NCI-H526 treated with DMSO at 0.1 percent for 48 hours (cell line): ENCODE measurements at places on chromosomes 4 and X.
A peak's percentile ranks its signal among the peaks of the same experiment; 100 is the strongest.

DNA sequence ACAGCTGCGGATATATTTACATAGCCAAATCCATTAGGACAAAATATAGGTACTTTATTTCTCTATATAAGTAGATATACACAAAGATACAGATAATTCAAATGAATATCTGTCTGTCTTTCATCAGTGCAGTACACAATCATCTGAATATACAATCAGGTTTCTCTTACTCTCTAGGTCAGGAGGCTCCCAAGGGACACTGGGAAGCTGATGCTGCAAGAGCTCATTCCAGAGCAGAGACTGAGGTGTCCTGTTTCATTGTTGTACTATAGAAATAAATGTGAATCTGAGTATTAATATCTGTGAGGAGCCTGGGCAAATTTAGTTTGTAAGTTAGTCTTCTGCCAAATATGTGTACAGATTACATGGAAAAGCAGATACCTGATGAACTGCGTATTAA lies 4.2 kb downstream of the TLL1 start:
- DNase-seq: peak; percentile 73

GRCh38 chrX:120090208-120090607 lies 12.7 kb upstream of the RHOXF2B start:
- DNase-seq: no peak

DNA sequence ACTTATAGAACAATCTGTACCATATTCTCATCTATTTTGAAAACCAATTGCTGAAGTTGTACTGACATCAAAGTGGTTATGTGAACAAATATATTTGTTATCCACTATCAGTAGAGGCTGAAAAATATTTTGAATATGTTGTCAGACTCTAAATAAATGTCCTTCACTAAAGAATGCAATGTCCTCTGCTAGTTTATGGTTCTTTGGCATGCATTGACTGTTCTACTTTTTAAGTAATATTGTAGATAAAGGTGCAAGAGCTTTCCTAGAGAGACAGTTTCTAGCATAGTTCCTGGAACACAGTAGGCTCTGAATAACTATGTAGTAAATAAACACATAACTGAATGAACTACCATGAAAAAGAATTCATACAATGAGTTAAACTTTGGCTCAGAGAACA lies 18.2 kb upstream of the COX7B2 start:
- DNase-seq: no peak

DNA sequence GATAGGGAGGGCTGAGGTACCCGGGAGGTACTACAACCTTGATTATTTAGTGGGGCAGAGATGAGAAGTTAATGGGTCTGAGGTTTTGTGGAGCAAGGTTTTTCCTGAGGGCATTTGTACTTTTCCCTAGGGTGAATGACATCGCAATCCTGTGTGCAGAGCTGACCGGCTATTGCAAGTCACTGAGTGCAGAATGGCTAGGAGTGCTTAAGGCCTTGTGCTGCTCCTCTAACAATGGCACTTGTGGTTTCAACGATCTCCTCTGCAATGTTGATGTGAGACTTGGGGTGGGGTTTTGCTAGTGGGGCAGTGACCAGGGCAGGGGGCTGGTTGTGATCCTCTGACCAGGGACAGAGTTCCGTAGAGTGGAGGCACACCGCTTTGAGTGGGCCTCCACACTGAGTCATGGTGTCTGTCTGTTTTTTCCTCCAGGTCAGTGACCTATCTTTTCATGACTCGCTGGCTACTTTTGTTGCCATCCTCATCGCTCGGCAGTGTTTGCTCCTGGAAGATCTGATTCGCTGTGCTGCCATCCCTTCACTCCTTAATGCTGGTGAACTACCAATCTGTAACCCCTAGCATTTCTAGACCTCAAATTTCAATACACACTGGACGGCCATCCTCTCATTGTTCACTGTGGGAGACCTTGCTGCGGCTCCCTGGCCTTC lies 9.9 kb downstream of the MED12 start:
- no peak for DNase-seq

DNA sequence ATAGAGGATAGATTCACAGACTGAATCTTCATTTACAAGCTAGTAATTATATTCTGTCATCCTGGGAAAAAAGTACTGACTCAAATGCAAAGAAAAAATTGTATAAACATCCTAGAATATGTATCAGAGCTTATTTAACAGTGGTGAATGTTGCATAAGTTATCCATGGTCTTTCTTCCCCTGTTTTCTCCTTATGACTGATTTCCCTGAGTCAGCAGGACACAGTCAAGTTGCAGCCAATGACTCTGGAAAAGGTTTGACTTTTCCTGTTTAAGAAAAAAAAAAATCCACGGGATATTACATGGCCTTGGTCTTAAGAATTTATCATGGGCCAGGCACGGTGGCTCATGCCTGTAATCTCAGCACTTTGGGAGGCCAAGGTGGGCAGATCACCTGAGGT lies 36.5 kb downstream of the INPP4B start:
- DNase-seq: no peak

DNA sequence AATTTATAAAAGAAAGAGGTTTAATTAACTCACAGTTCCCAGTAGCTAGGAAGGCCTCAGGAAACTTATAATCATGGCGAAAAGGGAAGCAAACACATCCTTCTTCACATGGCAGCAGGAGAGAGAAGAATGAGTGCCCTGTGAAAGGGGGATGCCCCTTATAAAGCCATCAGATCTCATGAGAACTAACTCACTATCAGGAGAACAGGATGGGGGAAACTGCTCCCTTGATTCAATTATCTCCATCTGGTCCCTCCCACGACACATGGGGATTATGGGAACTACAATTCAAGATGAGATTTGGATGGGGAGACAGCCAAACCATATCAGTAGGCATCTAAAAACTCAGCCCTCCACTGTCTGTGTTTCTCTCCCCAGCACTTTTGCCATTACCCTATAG lies 22.4 kb downstream of the ANK2 start:
- DNase-seq: no peak
